ENCODE measurements at places on chromosomes 1 and 21.

DNA sequence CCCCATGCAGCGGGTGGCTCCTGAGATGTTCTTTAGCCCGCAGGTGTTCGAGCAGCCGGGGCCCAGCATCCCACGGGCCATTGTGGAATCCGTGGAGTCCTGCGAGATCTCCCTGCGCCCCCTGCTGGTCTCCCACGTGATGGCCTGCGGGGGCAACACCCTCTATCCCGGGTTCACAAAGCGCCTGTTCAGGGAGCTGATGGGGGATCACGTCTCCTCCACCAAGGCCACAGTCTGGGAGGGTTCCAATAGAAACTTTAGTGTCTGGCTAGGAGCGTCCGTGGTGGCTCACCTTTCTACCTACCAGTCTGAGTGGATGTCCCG is 71.0 kb downstream of the ACTL8 start:
- DNase-seq = no peak

GRCh38 chr21:41018431-41018830 is 149.5 kb upstream of the BACE2 start:
- DNase-seq = no peak

DNA sequence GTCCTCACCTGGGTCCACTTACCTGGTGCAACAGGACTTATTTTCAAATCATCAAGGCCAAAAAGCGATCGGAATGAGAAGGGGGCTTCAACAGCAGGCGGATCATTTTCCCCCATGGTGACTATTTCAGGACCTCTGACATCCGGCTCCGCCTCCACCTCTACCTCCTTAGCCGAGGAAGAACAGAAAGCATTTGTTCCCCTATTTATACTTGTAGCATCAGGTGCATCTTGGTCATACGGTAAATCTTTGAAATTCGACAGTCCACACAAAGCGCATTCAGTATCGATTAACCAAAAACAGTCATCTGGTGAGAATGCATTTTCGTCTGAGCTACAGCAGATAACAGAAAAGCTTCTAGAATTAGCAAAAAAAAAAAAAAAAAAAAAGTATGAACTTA is 550 bp downstream of the TMPRSS3 start:
- no peak for DNase-seq

DNA sequence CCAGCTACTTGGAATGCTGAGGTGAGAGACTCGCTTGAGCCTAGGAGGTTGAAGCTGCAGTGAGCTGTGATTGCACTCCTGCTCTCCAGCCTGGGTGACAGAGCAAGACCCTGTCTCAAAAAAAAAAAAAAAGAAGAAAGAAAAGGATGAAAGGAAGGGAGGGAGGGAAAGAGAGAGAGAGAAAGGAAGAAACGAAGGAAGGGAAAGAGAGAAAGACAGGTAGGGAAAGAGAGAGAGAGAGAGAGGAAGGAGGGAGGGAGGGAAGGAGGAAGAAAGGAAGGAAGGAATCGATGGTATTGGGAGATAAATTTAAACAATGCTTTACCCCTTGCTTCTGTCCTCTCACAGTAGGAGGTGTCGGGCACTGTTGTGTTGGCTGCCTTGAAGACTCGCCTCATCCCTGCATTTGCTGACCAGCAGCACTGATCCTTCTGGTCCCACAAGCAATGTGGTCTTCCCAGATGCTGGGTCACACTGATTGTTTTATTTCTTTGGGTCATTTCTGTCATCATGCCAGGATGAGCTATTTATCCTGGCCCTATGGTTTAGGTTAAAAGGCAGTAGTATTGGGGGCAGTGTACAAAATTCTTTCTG is 30.9 kb downstream of the GPR137B start:
- no peak for DNase-seq

DNA sequence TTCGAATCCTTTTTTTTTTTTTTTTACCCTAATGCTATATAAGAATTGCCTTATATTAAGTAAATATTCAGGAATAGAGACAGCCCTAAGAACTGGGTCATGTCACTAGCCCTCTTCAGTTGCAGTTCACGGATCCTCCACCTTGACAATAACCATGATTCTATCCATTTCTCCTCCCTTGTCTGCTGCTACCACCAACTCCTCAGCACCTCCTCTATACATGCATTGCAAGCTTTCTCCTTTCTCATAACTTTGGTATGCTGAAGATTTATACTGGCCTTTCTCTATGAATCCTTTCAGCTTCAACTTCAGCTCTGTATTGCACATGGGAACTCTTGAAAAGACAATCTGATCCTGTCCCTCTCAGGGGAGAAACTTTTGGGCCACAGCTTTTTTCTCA is 14.3 kb upstream of the DR1 start:
- no peak for DNase-seq

DNA sequence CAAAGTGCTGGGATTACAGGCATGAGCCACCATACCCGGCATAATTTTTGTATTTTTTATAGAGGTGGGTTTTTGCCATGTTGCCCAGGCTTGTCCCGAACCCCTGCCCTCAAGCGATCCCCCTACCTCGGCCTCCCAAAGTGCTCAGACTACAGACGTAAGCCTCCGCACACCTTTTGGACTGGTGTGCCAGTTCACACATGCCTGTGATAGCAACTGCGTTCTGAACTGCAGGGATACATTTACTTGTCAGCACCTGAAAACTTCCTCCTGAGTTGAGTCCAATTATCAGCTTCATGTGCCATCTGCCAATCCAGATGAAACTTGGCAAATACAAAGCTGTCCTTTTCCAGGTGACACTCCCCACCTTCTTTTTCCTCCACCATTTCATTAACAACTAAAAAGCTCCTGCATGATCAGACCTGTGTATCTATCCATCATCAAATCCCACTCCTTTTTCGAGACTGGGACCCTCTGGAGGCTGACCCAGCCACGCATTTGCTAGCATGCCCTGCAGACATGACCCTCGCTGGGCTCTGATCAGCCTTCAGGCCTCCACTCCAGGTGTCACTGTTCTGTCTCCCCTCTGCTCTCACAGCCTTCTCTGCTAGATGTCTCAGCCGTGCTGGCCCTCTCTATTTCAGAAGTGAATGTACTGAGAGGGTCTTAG is 2.1 kb upstream of the DEGS1 start:
- DNase-seq = peak; percentile 45

- no peak for DNase-seq
Measured at GRCh38 chr21:44093761-44094160, 13.4 kb upstream of the PWP2 start.

DNA sequence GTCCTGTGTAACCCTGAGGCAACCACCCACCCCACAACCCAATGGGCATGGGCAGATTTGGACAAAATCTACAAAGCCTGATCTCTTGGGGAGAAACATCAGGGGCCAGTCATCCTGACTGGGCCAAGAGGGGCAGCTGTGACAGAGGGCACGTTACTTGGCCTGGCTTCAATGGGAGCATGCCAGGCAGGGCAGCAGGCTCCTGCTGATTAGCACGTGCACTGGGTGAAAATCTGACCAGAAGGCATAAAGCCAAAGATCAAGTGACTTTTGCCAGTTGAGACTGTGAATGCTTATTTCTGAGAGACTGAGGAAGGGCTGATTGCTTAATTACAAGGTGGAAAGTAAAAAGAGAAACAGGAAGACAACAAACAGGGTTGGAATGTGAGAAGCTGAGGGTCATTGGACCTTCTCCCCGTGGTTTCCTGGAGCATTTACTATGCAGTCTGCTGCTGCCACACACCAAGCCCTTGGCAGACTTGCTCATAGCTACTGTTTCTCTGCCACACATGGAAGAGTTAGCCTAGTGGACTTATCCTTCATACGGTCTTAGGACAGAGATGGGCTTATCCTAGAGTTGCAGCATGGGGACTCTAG is 39.8 kb upstream of the TNR start:
- DNase-seq = no peak

GRCh38 chr1:76562292-76562691 is 305.0 kb upstream of the ST6GALNAC5 start:
- DNase-seq = no peak

Data from CD8-positive, alpha-beta T cell (primary cell).